ENCODE measurements at places on chromosomes 11 and 22.

DNA sequence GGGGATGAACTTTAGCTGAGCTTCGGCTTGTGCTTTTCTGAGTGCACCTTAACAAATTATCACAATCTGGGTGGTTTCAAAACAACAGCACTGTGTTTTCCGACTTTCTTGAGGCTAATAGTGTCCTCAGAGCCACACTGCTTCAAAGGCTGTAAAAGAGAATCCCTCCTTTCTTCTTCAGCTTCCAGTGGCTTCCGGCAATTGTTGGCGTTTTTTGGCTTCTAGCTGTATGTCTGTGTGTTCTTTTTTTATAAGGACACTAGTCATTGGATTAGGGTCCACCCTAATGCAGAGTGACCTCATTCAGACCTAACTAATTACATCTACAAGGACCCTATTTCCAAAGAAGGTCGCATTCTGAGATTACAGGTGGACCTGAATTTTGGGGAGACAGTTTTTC, 30.6 kb downstream of the KIAA1671 start:
- no peak for DNase-seq

DNA sequence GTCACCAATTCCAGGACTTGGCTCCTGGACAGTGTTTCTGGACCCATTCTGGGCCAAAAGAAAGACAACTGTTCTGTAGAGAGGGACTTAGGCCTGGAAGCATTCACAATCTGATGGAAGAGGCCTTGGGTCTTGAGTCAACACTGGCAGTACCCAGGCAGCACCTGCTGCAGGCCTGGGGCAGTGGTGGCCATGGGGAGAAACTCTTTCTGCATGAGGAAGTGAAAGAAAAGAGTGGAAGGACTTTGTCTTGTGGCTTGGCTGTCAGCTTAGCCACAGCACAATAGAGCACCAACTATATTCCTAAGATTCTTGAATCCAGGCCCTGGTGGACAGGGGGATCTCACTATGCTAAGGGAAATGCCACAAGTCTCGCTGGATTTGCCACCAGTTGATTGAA, 70.6 kb downstream of the CTSC start:
- no peak for DNase-seq

DNA sequence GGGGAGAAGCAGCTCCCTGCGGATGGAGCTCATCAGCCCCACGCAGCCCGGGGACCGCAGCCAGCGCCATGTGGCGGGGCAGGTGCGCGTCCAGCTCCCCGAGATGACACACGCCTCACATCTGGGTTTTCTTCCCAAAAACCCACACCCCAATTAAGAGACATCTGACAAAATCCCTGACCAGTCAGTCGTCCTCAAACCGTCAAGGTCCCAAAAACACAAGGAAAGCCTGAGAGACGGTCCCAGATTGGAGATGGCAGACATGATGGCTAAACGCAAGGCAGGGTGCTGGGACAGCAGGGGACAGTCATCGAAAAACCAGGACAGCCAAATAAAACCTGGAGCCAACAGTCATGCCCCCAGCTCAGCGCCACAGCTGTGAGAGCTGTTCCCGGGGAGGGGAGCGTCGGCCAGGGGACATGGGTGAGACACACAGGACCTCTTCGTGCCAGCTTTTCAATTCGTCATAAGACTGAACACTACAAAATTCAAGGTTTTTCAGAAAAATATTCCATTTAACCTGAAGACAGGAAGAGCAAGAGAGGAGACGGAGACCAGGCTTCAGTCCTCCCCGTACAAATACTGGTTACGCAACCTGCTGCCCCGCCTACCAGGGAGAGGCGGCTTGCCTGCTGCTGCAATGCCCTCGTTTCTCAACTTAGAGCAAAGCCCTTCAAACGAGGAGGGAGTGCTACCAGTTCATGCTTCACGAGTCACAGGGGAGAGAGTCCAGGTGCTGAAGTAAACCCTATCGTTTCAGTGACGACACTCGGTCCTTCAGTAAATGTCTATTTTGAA, 10.5 kb downstream of the TOLLIP start:
- DNase-seq: no peak

DNA sequence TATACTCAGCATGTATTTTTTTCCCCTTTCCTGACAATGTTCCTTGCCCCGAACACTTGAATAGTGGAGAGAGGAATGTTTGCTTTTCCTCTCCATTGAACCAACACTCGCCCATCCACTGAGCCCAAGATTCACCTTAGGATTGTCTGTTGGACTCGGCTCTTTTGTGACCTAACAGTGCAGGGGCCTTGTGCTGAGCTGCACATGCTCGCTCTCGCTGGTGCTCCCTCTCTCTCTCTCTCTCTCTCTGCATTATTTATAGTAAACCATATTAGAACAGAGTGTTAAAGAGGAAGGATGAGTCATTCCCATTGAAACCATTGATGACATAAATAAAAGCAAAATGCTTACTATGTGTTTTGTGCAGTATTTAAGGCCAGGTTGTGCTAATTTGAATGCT, 20.7 kb downstream of the ZBTB16 start:
- DNase-seq: no peak

GRCh38 chr11:118674082-118674435, 5.4 kb downstream of the TREH start:
- no peak for DNase-seq

- no peak for DNase-seq
Observed at GRCh38 chr22:19150482-19151328, 613 bp upstream of the GSC2 start.

GRCh38 chr22:26589845-26590736, at the start of gene TPST2:
Gene TPST2 (minus strand): TSS chr22:26590132. CDS start chr22:26541630, 48,502 bp downstream.
- DNase-seq: peak; percentile 89

DNA sequence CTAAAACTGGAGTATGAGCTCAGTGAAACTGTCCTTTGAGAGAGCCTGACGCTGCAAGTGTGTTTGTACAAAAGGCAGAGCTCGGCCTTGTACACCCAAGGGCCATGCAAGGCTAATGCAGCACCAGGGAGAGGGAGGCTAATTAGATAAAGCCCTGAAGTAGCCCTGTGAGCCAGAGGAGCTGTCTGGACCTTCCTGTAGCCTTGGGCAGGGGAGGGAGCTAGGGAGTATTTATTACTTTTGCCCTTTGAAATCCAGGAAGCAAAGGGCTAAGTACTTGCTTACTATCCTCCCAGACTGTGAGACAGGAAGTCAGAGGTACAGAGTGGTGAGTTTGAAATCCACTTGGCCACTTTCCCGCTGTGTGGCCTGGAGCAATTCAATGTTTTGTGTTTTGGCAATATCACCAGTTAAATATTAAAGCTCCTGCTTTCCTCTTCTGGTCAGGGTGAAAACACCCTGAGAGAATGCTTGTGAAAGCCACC, 10.2 kb upstream of the LDHA start:
- no peak for DNase-seq

- no peak for DNase-seq
Observed at GRCh38 chr11:20056109-20056949, 103.9 kb downstream of the DBX1 start.

DNA sequence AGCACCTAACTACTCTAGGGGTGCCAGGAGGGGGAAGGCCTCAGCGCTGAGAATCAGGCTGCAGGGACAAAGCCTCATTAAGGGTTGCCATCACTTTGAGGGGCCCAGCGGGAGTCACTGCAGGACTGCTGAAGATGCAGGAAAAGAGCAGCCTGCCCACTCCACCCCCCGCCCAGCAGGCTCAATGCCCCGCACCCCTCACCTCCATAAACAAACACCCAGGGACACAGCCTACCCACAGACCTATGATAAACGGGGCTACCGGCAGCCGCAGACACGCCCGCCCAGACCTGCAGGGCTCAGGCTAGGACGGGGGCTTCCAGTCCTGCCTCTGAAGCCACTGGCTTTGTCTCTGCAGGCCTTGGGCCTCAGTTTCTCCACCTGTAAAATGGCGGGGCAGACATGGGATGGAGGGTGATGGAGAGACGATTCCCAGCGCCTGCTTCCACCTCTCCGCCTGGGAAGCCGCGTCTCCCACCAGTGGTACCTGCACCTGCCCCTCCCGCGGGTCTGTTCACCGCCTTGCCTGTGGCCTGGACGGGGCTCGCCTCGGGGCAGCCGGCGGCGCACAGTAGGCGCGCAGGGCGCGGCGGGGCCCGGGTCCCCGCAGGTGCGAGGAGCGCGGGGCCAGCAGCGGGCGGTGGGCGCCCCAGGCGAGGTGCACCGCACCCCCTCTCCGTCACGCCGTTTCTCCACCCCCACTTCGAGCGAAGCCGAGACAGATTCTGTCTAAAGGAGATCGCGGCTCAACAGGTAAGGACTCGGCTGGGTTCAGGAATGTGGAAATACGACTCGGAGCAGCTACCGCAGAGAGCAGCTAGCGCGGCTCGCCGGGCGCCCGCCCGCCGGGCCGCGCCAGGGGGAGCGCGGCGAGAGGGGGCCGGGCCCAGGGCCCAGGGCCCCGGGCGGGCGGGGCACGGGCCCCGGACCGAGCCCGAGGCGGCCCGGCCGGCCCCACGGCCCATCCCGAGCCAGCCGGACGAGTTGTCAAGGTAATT, 1.5 kb downstream of the WNT7B start:
- no peak for DNase-seq

DNA sequence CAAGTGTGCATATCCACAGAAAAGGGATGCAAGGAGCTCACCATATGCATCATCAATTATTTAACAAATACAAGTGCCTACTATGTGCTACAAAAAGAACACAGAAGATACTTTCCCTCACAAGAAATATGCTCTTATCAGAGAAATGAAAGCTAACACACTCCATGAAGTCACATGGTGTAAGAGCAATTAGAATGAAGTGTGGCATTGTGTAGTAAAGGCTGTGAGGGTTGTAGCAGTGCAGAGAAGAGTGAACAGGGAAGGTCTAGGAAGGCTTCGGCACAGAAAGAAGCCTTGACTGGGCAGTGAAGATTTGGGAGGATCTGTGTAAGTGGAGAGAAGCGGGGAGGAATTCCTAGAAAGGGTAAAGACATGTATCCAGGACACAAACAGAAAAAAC, 22.5 kb downstream of the PPP2R1B start:
- no peak for DNase-seq

GRCh38 chr11:62707277-62707861, at the start of the genes BSCL2 and GNG3:
Gene BSCL2 (minus strand): TSS chr11:62707424. CDS start chr11:62707195, 229 bp downstream.
Gene GNG3 (plus strand): TSS chr11:62707676. CDS start chr11:62708296, 620 bp downstream.
- no peak for DNase-seq

- no peak for DNase-seq
Observed at GRCh38 chr11:35712533-35712932, 50.0 kb downstream of the TRIM44 start.

GRCh38 chr22:38088629-38089473, 4.9 kb upstream of the SLC16A8 start:
- no peak for DNase-seq

DNA sequence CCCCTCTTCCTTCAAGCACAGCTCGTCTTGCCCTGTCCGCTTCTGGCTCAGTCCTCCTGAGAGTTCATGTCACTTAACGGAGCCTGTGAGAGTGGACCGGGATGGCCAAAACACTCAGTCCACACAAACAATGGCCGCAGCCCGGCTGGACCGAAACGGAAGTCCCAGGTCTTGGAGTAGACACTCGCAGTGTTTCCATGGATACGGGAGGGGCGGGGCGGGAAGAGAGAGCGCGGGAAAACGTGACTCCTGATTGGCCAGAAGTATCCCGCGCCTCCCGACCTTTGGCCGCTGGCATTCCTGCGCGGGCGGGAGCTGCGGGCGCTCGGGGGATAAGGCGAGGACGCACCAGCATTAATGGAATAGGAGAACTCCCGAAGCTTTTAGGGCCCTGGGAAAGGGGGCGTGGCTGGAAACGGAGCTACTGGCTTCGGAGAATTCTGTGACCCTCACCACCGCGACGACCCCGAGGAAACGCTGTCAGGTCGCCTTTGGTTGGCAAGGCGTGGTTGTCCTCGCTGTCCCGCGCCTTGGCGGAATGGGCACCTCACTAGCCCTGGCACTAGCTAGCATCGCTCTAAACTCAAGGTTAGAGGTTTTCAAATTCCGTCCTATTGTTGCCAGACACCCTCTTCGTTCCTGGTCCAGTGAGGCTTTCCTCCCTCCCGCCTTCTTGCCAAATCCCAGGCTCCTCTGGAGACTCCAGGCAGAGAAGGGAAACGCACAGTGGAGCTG, at the start of the genes NLRP14 and ZNF214:
NLRP14 (plus strand) TSS at position 297 of the 735 bp plus-strand sequence. CDS start 18,108 bp downstream, outside the sequence.
ZNF214 (minus strand) TSS at position 164 of the 735 bp plus-strand sequence. CDS start 17,511 bp downstream, outside the sequence.
- no peak for DNase-seq

DNA sequence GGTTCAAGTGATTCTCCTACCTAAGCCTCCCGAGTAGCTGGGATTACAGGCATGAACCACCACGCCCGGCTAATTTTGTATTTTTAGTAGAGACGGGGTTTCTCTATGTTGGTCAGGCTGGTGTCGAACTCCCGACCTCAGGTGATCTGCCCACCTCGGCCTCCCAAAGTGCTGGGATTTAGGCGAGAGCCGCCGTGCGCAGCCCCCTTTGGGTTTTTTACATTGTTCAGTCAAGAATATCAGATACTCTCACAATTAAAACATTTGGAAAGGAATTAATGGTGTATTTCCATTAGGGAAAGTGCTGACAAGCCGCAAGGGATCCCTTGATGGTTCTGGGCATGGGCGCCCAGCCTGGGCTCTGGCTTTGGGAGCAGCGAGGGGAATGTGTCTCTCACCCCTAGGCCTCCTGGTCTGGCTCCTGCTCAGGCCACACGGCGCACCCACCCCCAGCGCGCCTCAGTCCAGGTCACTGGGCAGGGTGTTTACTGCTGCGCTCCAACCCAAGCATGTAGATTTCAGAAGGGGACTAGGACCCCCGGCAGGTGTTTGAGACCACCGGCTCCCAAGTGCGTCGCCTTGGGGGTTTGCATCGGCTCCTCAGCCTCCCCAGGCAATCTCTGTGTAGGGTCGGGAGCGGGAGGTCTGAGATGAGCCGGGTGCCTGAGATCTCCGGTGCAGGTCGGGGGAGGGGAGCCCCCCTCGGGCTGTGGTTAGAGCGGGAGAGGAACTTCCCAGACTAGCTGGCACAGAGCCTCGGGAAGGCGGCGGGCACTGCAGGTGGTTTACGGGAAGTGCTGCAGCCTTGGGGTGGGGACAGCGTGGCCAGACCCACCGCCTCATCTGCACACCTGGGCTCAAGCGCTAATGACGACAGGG, 809 bp upstream of the IRF7 start:
- DNase-seq: no peak

DNA sequence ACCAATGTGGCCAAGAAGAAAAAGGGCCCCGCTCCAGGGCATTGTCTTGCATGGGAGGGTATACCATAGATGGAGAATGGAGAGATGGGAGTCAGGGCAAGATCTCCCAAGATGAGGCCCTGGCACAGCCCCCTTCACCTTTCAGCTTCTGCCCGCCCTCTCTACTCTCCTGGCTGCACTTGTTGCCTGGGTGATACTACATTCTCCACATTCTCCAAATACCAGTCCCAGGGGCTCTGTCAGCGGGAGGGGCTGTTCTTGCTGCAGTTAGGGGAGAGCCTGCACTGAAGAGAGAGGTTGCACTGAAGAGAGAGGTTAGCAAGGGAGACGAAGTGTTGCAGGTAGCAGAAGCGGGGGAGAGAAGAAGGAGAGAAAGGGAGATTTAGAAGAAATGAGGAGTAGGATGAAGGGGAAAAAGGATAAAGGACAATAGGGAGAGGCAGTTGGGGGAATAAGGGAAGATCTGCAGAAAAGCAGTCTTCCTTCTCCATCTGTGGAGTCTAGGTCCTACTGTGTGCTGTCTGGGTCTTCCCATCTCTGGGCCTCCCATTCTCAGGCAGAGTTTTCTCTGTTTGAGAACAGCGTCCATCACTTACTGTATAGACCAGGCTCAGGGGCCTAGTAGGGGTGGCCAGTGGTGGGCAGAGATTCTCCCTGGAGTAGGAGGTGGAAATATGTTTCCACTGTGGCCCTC, 8.0 kb downstream of the PHLDB1 start:
- no peak for DNase-seq

Measured in activated T-cell treated with anti-CD3 and anti-CD28 coated beads, Interleukin-2, amount 50 U/mL, for 1 hour (primary cell).